ENCODE measurements at places on chromosomes 2 and 18.

DNA sequence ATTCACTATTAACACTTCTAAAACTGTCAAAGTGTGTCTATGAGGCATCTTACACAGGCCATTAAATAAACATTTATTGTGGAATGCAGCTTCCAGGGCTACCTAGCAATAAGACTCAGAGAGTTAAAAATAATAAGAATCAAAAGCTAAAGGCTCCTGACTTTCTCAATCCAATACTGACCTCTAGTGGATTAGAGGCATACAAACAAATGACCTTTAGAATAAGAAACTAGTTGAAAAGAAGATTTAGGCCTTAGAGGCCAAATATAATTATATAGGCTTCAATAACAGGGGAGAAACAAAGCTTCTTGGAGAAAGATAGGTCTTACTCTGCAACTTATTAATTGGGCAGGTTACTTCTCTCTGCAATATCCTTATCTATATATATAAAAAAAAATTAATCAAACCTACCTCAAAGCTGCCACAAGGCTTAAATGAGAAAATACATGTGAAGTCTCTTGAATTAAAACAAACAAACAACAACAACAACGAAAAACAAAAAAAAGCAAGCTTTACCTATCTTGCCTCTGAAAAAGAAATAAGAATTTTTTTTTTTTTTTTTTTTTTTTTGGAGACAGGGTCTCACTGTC lies 246.1 kb downstream of the EXOC6B start:
- DNase-seq = peak; percentile 78

DNA sequence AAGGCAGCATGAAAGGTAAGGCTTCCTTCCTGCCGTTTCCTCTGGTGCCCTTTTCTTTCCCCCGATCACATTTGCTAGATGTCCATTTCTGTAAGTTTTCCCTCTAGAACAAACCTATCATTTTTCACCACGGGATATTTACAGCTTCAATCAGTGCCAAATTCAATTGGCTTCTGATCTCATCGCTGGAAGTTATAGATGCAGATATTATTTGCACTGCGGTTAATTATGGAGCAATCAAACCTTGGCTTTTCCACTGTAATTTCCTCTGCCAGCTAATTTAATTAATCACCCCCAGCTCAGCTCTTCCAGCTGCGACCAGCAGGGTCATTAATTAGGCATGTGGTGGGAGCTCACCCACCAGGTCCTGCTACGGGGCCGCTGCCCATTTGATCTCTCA lies 86.1 kb downstream of the GBX2 start:
- no peak for DNase-seq

DNA sequence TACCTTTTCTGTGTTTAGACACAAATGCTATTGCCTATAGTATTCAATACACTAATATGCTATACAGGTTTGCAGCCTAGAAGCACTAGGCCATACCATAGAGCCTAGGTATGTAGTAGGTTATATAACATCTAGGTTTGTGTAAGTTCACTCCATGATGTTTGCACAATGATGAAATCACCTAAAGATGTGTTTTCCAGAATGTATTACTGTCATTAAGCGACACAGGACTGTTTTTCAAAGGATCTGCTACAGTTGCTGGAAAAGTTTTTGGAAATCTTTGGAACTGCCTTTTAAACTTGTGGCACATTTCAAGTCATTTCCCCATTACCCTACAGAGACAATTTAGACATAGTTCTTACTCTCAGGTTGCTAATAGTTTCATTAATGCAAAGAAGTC lies 9.3 kb downstream of the PSMD1 start:
- no peak for DNase-seq

DNA sequence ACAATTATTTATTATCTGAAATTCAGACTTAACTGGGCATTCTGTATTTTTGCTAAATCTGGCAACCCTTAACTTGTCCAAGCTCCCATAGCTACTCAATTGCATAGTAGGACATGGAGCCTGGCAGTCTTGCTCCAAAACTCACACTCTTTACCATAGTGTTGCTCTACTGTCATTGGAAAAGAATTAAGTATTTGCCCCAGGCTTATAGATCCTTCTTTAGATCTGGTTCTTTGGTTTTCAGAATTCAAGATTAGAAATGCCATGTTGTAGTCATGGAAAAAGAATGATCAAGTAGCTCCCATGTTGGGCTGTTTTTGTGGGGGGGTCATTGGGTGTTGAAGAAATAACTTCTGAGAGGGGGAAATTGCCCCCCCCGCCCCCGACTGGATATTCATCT lies 240.9 kb downstream of the WDPCP start:
- DNase-seq = no peak

DNA sequence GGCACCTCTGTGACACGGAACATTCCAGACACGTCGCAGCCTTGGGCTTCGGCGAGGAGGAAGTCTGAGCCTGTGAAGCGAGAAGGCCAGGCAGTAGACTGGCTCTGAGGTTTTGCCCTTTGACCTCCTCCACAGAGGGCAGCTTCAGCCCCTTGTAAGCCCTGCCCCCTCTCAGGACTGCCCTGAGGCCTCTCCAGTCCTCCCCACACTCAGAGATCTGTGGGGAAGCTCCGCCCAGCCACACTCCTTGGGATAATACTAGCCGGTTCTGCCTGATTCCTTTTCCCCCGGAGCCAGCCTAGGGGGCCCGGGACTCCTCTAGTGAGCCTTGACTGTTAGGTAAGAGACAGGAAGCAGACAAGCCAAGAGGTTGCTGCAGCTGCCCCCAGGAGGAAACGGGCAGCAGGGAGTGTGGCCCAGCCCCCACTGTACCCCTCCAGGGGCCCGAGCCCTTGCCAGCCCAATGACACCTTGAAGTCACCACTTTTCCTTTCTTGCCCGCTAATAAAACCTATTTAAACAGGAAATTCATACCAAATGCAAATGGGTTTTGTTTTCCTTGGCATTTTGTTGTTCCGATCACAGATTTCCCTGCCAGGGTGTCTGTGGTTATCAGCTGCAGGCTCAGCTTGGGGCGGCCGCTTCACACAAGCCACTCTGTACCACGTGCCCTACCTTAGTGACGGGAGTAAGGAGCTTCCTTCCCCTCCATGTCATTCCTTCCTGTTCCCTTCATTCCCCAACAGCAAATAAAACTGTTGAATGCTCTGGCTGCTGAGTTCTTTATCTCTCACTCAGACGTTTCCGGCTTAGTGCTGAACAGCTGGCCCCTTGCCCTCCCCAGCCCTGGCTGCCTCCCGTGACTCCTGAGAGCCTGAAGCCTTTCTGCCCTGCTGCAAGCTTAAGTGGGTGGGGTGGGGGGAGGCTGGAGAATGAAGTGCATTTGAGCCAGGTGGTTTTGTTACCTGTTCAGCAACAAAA lies 124.7 kb downstream of the CABLES1 start:
- DNase-seq = peak; percentile 47

DNA sequence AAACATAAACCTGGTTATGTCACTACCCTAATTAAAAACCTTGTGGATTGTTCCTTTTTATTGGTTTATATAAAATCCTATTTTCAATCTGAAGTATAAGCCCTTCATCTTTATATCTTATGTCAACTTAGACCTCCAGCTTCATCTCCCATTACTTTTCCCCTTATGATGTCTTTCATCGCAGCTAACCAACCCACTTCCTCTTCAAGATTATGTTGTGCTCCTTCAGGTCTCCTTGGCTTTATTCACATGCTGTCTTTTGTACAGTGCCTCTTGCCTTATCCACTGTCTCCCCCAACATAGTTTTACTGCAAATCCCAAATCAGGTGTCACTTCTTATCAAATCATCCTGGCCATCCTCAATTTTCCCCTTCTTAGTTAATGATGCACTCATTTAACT lies 25.9 kb downstream of the MBD5 start:
- no peak for DNase-seq

GRCh38 chr2:240919786-240920782 lies 13.9 kb downstream of the CROCC2 start:
- no peak for DNase-seq

- no peak for DNase-seq
These were observed 261.3 kb downstream of the CDH19 start for GRCh38 chr18:66342577-66342976.

All from AML-193 (cell line).